ENCODE measurements at places on chromosomes 1 and 21.

GRCh38 chr1:226883630-226884029 is 13.2 kb downstream of the PSEN2 start:
- DNase-seq: no peak

- no peak for DNase-seq
Observed at GRCh38 chr1:64572222-64572900, 102.4 kb downstream of the CACHD1 start.

GRCh38 chr1:92882819-92883218 is 51.0 kb downstream of the RPL5 start:
- no peak for DNase-seq

GRCh38 chr21:38661197-38661871 is 144.4 kb upstream of the ETS2 start:
- no peak for DNase-seq

DNA sequence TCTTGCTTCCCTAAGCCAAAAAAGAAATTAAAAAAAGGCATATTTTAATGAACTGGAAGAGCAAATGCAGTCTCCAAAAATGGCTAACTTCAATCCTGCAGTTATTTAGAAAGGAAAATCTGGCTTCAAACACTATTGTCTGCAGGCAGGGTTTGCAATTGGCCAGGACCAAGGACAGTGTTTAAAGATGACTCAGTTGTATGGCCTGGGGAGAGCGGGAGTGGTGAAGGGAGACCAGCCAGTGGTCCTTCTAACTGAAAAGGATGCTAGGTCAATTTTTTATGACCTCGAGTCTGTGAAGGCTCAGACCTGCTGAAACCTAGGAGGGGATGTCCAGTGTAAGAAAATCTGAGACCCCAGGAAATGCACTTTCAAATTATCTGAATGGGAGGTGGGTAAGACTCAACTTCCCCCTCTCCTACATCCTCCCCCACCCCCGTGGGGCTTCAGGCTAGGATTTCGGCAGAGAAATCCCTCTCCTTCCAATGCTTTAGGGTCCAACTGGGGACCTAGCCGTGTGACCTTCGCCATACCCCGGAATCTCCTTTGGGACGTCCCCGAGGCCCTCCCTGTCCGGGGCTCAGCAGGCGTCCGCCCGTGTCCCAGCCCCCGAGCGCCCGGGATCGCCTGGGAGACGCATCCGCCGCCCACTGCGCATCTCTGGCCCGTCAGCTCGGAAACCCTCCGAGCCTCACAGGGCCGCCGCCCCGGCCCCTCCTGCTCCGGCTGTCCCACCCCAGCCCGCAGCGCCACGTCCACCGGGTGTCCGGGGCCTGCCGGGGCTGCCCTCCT is 602 bp upstream of the RIMKLA start:
- DNase-seq: no peak

DNA sequence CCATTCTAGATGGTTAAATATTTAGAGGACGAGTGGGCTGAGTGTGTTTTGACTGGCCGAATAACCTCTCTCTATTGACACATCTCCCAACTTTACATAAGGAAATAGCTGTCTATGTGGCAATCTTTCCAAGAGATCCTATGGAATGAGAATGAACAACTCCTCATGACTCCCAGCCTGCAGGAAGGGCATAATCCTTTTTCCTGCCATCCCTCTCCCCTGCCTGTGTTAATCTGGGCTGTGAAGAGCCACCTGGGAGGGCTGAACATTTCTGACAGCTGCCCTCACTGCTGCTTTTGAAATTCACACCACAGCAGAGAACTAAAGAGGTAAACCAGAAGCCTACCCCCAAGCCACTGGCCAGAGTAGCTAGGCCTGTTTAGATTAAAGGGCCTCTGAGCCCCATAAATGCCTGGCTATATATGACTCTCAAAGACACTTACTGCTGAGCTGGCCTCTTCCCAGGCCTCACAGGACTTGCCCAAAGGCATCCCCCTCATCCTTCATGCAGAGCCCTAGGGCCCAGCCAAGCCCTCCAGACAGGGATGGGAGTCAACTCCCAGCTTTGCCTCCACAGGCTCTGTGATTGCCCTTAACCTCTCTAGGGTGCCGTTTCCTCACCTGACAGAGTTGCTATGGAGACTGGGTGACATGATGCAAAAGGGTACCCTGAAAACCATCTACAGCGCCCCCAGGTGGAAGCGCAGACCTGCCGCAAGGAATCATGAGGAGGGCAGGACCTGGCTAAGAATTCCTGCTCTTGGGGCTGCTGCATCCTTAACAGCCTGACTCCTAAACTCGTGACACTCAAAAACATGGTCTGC is 42.0 kb upstream of the LDLRAP1 start:
- no peak for DNase-seq

- DNase-seq: no peak
Observed at GRCh38 chr1:237394281-237394680, 352.3 kb downstream of the RYR2 start.

GRCh38 chr1:39445573-39445972 is 45.9 kb upstream of the BMP8A start:
- DNase-seq: no peak

DNA sequence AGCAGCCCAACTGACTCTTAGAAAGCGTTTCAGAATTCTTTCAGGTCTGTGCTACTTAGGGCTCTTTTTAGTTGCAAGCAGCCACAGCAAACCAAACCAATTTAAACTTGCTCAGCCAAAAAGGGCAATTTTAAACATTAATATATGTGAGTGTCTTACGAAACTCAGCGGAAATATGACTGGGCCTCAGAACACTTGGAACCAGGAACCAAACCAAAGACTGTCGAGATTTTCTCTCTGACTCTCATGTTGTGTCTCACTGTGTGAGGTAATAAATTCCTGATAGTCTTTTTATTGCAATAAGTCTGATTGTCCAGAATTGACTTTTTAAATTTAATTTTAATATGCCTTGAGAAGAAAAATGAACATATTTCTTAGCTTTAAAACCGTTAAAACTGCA is 122.3 kb downstream of the SYF2 start:
- no peak for DNase-seq

GRCh38 chr1:107698161-107698560 is 266.8 kb downstream of the VAV3 start:
- DNase-seq: no peak
